ENCODE measurements at places on chromosomes 3 and 15. TPM values are rescaled to one million over a fixed set of nuclear protein-coding genes. Genes with fewer than 3 reads are reported as not detected.

DNA sequence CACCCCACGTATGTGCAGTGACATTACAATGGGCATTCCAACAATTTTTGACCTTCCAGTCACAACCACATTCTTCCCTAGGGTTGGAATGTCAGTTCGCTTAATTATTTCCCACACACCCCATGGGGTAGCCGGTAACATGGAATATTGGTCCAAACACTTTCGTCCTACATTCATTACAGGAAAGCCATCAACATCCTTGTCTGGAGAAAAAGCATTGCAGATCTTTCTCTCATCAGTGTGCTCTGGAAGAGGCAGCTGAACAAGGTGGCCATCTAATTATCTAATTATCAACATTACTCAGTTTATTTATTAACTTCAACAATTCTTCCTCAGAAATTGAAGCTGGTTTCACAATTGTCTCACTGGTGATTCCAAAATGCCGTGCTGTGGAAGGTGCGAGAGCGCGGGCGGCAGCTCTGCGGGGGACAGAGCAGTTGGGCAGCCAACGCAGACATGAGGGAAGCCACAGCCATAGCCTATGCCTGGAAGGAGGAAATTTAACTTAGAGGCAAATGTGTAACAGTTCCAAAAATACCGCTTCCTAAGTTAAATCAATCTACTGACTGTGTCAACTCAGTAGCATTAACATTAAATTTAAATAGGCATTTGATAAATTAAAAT, 1158.9 kb upstream of the EPHA6 start:
- no peak for DNase-seq

DNA sequence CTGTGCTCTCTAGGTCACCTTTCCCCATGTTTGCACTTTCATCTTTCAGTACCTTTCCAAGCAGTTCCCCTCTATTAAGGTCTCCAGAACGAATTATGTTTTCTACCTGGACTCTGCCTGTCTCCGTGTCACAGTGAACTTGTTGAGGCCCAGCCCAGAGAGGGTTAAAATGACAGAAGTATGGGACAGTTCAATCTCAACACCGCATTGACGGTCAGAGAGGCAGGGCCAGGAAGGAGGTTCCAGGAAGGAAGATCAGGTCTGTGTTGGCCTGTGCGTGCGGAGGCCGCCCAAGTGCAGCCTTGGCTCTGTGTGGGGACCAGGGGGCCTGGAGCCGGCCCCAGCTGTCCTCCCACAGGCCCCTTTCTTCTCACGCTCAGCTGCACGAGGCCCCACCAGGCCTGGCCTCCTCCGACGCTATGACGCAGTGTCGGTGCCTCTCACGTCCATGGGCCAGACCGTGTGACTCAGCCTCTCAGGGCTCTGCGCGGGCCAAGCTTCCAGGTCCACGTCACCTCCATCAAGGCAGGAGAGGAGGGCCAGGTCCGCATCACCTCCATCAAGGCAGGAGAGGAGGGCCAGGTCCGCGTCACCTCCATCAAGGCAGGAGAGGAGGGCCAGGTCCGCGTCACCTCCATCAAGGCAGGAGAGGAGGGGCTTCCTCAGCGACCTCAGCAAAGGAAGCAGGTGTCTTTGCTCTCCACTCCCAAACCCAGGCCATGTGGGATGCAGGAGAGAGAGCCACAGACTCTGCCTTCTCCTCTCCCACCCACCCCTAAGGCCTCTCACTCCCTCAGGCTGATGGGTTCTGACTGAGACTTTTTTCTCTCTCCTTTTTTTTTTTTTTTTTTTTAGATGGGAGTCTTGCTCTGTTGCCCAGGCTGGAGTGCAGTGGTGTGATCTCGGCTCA, 83.1 kb downstream of the CPN2 start:
- DNase-seq, result no peak

DNA sequence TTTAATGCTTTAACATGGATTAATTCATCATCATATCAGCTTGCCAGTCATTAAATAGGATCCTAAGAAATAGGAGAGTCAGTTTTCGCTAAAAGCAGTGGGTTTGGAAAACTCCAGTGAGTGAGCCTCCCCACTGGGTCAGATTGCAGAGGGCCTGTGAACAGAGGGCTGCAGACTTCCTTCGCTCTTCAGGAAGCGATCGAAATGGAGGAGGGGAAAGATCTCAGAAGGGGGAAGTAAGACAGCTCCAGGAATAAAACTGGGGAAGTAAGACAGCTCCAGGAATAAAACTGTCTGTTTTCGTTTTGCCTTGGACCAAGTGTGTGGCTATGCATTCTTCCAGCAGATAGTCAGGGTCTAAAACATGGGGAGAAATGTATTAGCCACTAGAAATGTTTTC, 124.8 kb upstream of the C15orf61 start:
- DNase-seq, result no peak

Gene MASP1
- 7.2 TPM for total RNA-seq

DNA sequence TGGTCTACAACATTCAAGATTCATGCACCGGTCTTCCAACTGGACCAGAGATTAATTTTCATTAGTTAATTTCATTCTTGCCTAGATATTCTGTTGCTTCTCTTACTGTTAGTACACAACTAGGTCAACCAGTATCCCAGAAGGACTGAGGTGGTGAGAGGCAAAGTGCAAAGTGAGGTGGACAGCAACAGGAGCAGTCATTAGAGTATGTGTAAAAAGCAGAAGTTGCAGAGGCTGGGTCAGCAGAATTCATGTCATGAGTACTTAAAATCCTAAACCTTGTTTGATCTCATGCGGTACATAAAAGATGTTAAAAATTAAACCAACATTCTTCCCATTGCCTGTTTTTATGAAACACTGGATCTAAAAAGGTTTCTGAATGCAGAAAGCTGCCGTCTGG, 46.7 kb downstream of the PARP14 start:
- DNase-seq, result no peak
